ENCODE measurements at places on chromosomes 3 and 15.

- no peak for DNase-seq
These were observed 212.2 kb downstream of the LPP start for GRCh38 chr3:188365988-188366698.

GRCh38 chr3:114452937-114453336, 159.1 kb downstream of the TIGIT start:
- no peak for DNase-seq

- peak; percentile 75 for DNase-seq
These were observed at the start of gene YEATS2 for GRCh38 chr3:183697610-183698317. TSS of gene YEATS2 (plus strand) at chr3:183697797. CDS start at chr3:183715163, 17,366 bp downstream.

- DNase-seq, result no peak
These were observed 9.8 kb upstream of the LRRC34 start for GRCh38 chr3:169822540-169822939.

DNA sequence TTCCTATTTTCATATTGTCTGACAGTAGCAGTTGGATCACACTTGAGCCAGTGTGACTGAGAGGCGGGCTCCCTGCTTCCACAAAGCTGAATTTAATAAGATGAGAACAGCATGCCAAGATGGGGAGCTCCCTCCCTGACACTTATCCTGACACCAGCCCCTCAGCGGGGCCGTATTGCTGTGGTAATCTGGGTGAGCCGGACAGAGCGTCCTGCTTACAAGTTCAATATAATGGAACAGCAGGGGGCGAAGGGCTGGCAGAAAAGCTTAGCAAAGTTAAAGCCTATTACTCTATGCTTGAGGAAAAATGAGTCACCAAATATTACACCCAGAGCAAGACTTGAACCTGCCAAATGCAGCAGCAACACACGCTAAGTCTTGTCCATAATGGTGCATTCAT, 163.8 kb upstream of the CMC1 start:
- peak; percentile 34 for DNase-seq

- DNase-seq, result peak; percentile 83
These were observed 41.0 kb downstream of the DGKG start for GRCh38 chr3:186320862-186321568.

DNA sequence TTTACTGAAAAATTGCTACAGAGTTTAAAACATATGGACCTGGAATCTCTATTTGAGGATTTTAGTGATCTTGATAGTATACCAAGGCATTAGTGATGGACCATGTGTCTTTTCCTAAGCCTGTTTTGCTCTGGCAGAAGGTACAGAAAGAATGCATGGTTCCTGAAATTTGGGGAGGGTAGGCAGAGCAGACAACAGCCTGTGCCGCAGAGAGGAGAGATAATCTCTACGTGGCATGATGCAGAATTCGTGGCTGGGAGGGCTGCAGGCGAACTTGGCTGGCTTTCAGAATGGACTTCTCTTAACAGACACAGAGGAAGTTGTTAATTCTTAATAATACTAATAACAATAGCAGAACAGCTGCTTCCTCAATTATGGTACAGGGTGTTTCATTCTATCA, 137.5 kb upstream of the FOXB1 start:
- DNase-seq, result no peak

GRCh38 chr3:127637546-127637945, 8.6 kb downstream of the PODXL2 start:
- DNase-seq, result no peak

GRCh38 chr3:123348471-123349200, 100.3 kb downstream of the ADCY5 start:
- no peak for DNase-seq

DNA sequence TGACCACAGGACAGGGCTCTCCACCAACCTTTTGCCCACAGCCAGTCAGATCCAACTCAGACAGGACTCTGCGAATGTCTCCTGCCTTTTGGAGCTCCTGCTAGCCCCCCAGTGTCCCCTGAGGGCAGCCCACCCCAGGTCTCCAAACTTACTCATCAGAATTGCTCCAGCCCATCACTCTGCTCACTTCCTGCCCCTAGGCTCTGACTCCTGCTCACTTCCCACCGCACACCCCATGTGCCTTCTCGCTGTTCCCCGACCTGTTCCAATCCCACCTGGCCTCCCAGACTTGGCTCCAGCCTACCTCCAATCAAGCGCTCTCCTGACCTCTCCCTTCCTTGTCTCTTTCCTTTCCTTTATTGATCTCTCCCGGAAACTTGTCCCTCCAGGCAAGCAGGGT, 5.9 kb upstream of the STRA6 start:
- no peak for DNase-seq

- no peak for DNase-seq
These were observed 4.0 kb downstream of the TLE3 start for GRCh38 chr15:70093481-70094319.

DNA sequence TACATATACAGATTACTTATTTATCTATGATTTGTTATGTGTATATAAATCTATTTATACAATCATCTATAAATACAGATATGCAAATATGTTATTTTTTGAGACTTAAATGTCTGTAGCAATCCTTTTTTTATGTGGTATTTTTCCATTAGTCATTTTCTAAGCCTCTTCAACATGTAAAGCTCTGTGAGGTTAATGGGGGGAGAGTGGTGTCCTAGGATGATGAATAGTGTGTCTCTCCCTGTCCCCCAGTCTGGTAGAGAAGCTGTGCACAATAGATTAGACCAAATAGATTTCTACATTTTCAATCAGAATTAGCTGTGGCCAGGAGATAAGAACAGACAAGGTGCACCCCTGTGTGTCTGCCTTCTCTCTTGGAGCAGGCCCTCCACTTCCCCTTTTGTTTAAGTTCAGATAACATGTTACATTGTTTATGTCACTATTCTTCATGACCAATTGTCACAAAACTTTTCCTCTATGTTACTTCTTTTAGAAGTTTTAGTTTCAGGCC, 453.9 kb downstream of the LPP start:
- no peak for DNase-seq

DNA sequence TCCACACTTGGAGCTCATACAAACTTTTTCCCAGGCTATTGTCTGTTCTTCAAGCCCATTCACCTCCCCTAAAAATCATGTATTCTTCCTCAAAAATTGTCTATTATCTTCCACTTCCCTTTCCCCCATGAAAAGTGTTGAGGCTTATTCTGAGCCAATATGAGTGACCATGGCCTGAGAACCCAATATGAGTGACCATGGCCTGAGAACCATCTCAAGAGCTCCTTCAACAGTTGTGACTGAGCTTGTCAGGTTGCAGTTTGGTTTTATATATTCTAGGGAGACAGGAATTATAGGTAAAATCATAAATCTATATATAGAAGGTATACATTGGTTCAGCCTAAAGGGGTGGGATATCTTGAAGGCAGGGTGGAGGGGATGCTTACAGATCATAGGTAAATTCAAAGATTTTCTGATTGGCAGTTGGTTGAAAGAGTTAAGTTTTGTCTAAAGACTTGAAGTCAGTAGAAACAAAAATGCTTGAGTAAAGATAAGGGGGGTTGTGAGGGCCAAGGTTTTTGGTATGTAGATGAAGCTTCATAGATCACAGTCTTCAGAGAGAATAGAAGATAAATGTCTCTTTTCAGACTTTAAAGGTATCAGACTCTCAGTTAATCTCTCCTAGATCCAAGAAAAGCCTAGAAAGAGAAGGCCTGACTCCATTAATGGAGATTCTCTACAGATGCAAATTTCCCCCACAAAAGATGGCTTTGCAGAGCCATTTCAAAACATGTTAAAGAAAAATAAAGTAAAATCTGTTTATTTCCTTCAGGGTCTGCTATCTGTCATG, 95.8 kb downstream of the TGFBR2 start:
- no peak for DNase-seq

DNA sequence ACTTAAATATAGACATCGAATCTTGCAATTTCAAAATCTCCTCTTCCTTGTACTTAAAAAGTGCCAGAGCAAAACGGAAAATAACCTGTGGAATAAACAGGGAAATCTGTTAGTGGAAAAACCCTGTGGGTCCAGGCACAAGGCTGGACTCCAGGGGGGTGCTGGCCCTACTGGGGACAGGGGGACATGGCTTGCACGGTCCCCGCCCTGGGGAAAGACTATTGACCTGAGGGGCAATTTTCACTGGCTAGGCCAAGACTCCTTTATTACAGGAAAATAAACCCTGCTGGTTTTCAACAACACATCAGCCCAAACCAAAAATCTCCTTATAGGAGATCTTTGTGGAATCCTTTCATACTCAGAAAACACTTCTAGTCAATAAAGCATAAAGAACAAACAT, 75.9 kb downstream of the TBC1D2B start:
- DNase-seq, result no peak

DNA sequence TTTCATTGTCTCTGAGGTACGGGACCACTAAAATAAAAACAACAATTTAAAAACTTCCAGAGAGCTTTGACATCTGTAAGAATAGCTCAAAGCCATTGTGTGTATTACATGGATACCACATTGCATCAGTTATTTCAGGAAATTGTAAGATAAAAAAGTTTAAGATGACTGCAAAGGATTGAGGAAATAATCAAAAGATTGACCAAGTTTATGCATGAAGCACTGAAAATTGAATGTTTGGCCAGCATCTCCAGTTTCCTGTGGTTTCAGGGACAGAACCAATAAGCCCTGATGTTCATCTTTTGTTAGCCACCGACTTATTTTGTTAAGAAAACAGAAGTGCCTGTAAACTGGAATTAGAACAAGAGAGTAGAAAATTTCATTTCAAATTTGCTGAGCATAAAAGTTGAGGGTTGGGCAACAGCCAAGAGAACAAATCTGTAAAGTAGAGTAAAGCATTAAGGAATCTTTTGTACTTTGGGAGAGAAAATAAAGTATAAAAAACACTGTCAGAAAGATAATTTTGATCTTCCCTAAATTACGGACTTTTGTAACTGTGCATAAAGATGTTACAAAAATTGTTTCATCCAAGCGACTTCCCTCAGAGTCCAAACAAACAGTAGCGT, 211.5 kb upstream of the P2RY1 start:
- no peak for DNase-seq

DNA sequence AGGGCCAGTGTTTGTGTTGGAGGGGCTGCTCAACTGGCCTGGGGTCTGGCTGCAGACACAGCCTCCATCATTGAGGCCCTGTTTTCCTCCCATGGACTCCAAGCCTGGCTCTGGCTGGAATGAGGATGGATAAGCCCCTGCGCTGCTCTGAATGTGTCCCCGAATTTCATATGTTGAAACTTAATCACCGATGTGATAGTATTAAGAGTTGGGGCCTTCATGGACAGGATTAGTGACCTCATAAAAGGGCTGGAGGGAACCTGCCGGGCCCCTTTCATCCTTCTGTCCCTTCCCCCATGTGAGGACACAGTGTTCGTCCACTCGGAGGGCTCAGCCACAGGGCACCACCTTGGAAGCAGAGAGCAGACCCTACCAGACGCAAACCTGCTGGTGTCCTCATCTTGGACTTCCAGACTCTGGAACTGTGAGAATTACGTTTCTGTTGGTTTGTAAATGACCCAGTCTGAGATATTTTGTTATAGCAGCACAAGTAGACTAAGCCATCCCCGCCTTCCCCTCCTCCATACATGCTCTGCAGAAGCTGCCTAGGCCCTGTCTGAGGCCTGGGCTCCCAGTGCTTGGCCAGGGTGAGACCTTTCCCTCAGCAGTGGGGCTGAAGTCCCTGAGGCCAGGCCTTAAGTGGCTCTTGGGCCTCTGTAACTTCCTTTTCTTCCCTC, 3.8 kb upstream of the LCTL start:
- DNase-seq, result no peak

DNA sequence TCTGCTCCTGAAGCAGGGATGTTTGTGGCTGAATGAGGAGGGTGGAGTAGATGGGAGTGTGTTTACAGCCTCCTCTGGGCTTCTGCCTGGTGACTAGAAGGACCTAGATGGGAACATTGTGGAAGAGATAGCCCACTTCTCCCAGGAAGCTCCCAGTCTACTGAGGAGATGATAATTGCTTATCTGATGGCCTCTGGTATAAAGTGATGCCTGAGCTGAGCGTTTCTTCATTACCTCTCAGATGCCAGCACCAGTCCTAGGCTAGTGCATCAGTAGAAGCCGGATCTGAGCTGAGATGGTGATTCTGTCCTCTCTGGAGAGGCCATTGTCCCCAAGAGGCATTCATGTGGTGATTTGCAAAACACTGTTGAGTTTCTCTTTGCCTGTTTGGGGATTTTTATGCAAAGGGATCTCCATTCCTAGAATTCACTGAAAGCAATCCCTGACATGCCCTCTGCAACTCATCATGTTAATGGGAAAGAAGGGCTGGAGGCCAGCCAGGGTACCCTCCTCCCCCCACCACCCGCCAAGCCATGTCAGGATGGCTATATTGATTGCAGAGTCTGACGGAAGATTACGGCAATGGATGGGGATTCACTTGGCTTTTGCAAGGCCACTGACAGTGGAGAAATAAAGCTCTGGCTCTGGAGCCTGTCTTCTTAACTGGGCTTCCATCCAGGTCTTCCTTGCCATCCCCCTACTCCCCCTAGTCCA, 166.4 kb upstream of the ROPN1 start:
- DNase-seq, result no peak

DNA sequence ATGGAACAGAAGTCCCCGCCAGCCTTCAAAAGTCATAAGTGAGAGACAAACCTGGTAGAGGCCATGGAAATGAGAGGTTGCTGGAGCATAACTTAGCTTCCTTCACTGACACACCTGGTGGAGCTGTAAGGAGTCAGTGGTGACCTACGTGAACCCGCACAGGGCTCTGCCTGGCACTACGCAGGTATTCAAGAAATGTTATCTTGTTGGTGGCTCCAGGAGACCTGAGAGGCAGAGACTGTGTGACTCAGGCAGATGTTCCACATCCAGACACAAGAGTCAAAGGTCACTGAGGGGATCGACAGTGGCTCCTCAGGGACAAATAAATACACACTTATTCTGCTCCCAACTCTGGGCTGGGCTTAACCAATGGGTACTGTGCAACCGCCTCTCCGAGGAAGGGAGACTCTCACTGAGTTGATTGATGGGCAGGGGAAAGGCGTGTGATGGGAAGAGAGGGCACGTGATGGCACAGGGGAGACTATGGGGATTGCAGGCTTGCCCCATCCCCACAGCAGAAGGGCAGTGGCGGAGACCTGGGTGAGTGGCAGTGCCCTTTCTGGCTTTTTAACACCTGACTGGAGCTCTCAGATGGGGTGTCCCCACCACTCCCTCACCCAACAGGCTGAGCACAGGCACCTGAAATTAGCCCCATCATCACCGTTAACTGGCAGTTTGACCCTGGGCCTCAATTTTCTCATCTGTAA, 111.7 kb upstream of the SMAD3 start:
- DNase-seq, result no peak

- no peak for DNase-seq
These were observed 89.4 kb upstream of the ICE2 start for GRCh38 chr15:60568301-60568742.

GRCh38 chr3:113018536-113019181, 27.9 kb downstream of the GTPBP8 start:
- peak; percentile 38 for DNase-seq

DNA sequence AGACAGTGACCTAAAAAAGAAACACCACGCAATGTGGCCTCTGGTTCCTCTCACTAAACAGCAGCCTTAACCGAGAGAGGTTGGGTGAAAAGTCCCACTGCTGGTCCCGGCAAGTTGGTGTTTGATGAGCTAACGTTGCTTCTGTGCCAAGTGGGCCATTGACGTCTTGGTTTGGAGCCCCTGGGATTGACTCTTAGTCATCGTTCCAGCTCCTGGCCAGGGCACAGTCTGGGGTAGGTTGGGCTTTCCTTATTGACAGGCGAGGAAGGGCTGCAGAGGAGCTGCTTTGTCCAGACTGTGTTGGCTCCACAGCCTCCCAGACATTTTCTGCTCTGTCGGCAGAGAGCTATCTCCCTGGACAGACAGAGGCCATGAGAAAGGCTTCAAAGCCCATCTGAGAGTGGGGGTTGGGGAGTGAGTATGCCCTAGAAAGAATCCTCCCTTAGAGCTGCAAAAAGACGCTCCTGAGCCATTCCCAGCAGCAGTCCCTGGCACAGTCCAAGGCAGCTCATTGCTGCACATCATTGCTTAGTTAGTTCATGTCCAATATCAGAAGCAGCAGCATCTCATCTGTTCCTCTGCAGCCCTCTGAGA, 28.6 kb upstream of the C3orf80 start:
- DNase-seq, result no peak

All from EL (cell line).